ENCODE measurements at places on chromosomes 2 and 18. TPM values are rescaled to one million over a fixed set of nuclear protein-coding genes. Genes with fewer than 3 reads are reported as not detected.

DNA sequence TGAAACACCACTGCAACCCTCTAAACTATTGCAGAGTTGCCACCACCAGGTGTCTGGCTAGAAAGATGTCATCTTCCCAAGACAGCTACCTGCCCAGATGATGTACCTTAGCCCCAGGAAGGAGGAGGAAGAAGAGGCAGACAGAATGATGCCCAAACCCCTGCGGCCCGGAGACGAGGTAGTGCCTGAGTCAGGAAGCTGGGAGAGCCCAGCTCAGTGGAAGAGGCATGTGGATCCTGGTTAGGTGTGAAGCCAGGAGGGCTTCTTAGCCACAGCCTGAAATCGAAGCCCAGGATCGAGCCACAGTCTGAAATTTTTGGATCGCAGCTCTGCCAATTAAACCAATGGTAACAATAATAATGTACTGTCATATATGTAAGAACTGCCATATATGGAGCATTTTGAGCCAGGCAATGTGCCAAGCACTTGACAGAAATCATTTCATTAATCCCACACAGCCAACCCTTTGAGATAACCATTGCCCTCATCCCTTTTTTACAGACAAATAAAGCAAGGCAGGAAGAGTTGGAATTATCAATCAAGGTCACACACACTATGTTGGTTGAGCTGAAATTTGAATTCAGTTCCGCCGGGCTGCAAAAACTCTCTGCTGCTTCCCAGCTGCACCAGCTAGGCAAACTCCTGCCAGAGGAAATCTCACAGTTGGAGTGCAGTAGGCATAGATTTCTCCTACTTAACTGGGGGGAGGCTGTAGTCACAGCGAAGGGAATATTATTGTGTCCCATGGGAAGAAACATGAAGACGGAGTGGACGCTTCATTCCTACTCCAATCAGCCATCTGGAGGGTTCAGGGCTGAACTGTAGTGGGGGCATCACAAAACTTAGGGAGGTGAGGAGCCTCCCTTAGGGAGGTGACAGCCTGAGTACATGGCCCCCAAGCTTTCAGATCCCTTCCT, 19.4 kb upstream of the CYP1B1 start:
- no peak for DNase-seq

DNA sequence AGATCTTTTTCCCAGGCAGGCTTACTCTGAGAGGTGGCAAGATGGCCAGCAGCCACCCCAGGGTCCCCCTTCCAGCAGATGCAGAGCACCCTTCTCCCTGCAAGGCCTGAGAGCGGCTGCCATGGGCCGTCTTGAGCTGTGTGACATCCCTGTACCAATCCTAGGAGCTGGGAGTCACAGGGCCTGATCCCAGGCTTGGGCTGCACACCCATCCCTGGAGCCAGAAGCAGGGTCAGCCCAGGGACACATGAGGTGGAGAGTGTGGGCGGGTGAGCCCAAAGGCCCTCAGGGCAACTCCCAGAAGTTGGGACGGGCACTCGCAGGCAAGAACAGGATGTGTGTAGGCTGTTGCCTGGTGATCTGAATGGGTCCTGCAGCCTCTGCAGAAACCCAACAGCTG, 40.5 kb downstream of the CROCC2 start:
- DNase-seq: no peak

- DNase-seq: no peak
Observed at GRCh38 chr2:156083763-156084493, 248.6 kb downstream of the NR4A2 start.

- DNase-seq: no peak
Observed at GRCh38 chr2:160252278-160252887, 52.3 kb upstream of the ITGB6 start.

DNA sequence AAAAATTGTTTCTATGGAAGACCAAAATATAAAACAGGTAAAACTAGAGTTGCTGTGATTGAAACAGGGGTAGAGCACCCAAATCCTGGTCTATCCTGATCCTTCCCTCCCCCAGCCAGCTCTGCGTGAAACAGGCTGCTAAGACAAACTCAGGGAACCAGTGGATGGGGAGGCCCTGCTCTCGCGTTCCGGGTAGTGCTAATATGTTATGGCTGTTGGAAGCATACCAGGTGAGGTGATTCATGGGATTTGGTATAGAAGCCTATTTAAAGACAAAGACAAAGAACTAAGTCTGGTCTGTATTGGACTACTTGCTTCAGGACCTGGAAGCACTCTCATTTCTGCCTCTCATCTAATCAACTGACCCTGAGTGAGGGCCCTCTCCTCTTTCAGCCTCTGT, 63.0 kb upstream of the CCBE1 start:
- no peak for DNase-seq

GRCh38 chr2:6281524-6281923, 584.2 kb downstream of the CMPK2 start:
- DNase-seq: no peak

The MAP4K3 gene
- total RNA-seq: 8.1 TPM

GRCh38 chr18:22207021-22207758, 37.8 kb downstream of the GATA6 start:
- no peak for DNase-seq

GRCh38 chr2:151861174-151861573, 33.0 kb upstream of the ARL5A start:
- DNase-seq: no peak

The IFIH1 gene
- 65.5 TPM for total RNA-seq

Measured in activated CD4-positive, alpha-beta T cell treated with anti-CD3 and anti-CD28 coated beads, Interleukin-2, amount 10 ng/mL, durations not matched to agents 7 days and 5 days (primary cell).